ENCODE measurements at places on chromosomes 4 and X. TPM values are rescaled to one million over a fixed set of nuclear protein-coding genes. Genes with fewer than 3 reads are reported as not detected.

DNA sequence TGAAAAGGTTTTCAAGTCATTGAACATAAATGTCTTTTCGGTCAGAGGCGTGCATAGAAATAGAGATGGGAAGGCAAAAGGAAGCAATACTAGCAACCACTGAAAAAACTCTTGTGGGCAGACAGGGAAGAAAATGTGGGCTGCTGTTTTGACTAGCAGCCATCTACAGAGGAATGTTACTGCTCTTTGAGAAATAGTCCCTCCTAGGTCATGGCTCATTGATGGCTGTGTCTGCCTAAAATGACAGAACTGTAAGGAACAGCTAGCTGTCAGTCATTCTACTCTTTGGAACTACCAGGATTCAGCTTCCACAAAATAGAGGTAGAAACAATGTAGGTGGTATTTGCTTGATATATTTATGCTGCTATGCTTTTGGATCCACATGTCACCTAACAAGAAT, 26.9 kb upstream of the TMPRSS11B start:
- peaks cover 38% of the 10 kb centered on the region for H3K4me1 ChIP-seq
- peak overlapping the region; percentile 28 for H3K27ac ChIP-seq
- H3K4me3 ChIP-seq: peak overlapping the region; percentile 89
- DNase-seq: no peak
- no peaks in the 10 kb centered on the region for H3K36me3 ChIP-seq
- H3K27me3 ChIP-seq: peaks cover 1% of the 10 kb centered on the region

Gene SSX4B
- not detected for total RNA-seq

DNA sequence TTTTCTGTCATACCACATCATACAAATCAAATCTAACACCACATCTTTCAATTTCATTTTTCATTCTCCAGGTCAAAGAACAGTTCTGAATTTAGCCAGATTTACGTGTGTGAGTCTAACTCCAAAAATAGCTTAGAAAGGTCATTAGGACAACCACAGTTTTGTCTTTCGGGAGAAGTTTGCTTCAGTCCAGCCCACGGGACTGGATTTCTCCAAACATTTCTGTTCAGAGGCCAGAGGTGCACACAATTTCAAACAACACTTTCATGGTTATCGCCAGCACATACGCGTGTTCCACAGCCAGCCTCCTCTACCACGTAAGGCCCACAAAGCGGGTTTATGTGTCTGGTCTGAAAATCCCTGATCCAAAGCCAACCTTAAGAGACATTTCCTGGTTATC, 65.9 kb downstream of the VEGFC start:
- peaks cover 56% of the 10 kb centered on the region for H3K36me3 ChIP-seq
- peak overlapping the region; percentile 88 for H3K27ac ChIP-seq
- H3K4me1 ChIP-seq: peaks cover 79% of the 10 kb centered on the region
- H3K4me3 ChIP-seq: peak overlapping the region; percentile 66
- no peak for DNase-seq

DNA sequence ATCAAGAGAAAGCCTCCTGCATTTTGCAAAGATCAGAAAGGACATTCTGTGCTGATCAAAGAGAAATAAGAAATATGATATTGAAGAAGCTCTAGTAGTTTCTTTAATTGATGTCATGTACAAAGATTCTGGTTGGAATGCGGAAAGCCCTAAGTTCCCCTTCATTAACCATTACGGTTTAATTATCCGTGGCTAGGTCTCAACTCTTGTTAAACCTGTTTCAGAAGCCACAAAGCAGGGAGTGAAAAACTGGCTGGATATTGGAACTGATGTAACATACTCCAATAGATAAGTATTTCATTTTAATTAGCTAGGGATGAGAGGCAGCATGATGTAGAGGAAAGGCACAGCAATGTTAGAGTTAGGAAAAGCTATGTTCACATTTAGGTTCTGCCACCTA, 55.7 kb downstream of the SPANXN3 start:
- H3K27ac ChIP-seq: no peak overlapping the region
- H3K36me3 ChIP-seq: no peaks in the 10 kb centered on the region
- DNase-seq: no peak
- no peaks in the 10 kb centered on the region for H3K4me1 ChIP-seq

GRCh38 chrX:154793084-154793795, 12.0 kb downstream of the MPP1 start:
- H3K4me3 ChIP-seq: no peak overlapping the region
- peaks cover 17% of the 10 kb centered on the region for H3K4me1 ChIP-seq
- H3K27me3 ChIP-seq: peaks cover 2% of the 10 kb centered on the region
- H3K36me3 ChIP-seq: no peaks in the 10 kb centered on the region

DNA sequence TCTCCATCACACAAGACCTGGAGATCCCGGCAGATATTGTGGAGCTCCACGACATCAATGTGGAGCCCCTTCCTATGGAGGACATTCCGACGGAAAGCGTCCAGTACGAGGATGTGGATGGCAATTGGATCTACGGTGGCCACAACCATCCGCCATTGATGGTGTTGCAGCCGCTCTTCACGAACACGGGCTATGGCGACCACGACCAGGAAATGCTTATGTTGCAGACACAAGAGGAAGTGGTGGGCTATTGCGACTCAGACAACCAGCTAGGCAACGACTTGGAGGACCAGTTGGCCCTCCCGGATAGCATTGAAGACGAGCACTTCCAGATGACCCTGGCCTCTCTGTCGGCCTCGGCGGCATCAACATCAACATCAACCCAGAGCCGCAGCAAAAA, 717 bp downstream of the YY2 start:
- no peaks in the 10 kb centered on the region for H3K27me3 ChIP-seq
- H3K27ac ChIP-seq: no peak overlapping the region
- DNase-seq: no peak
- H3K36me3 ChIP-seq: peaks cover 13% of the 10 kb centered on the region
- no peaks in the 10 kb centered on the region for H3K4me1 ChIP-seq

DNA sequence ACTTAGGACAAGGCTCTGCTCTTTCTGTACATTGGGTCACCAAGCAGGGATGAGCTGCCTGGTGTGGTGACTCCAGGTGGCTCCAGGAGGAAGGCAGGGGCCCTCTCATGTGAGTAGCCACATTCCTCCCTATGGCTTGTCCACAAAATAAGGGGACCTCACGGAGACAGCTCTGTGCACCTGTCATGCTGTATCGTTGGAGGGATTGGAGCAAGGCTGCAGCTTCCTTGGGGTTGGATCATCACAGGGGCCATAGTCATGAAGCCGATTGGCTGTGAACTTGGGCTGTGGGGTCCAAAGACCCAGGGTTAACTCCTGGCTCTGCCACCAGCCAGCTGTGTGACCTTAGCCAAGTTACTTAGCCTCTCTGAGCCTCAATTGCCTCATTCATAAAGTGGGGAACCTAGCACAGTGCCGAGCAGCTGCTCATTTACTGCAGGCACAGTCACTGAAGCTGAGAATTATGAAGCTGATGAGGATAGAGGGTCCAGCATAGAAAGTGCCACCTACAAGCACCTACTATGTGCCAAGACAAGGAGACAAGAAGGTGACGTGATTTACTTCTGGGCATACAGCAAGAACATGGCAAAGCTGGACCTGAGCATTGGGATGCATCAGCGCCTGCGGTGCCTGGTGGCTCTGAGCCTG, 11.8 kb upstream of the KIAA0232 start:
- peaks cover 39% of the 10 kb centered on the region for H3K27me3 ChIP-seq
- no peaks in the 10 kb centered on the region for H3K36me3 ChIP-seq
- no peak overlapping the region for H3K4me3 ChIP-seq
- no peak overlapping the region for H3K27ac ChIP-seq
- H3K4me1 ChIP-seq: peaks cover 28% of the 10 kb centered on the region

Gene MMRN1
- not detected for total RNA-seq

- H3K27me3 ChIP-seq: peaks cover 2% of the 10 kb centered on the region
- H3K36me3 ChIP-seq: no peaks in the 10 kb centered on the region
- peaks cover 44% of the 10 kb centered on the region for H3K4me1 ChIP-seq
Observed at GRCh38 chrX:97401154-97401553, 517.4 kb downstream of the RPA4 start.

DNA sequence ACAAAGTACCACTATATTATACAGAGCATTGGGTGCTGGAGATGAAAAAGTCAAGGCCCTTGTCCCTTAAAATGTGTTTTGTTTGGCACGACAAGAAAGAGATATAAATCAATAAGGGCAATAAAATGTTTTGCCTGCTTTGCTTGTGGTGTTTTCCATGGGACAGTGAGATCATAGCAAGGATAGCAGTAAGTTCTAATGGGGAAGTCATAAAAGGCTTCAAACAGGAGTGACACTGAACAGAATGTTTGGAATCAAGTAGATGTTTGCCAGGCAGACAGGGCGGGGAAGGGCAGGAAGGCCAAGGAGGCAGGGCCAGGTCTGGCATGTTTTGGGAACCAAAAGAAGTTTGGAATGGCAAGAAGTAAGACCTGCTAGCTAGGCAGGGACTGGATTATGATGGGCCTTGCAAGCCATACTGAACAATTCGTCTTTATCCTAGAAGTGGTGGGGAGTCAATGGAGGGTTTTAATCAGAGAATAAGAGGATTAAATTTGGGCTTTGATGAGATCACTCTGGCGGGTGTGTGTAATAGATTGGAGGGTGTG, 16.4 kb downstream of the FGF2 start:
- DNase-seq: no peak
- H3K27me3 ChIP-seq: peaks cover 12% of the 10 kb centered on the region
- peaks cover 84% of the 10 kb centered on the region for H3K36me3 ChIP-seq
- peaks cover 94% of the 10 kb centered on the region for H3K4me1 ChIP-seq
- H3K4me3 ChIP-seq: peak overlapping the region; percentile 23

Gene FDCSP
- not detected for total RNA-seq

Gene NSG1
- total RNA-seq: not detected

DNA sequence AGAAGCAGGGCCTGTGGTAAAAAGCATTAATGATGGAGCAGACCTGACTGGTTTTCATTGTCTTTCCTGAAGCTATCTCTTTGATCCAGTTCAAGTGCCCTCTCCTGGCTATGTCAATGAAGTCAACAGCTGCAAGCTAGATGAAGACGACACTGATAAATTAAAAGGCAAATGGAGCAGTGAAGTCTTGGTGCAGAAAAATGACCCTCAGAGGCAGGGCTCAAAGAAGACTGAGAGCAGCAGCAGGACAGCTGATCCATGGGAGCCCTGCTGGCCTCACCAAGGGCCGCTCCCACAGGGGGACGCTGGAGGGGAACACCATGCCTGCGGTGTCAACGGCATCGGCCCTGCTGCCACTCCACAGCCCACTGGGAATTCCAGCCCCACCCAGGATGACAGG, 96.2 kb downstream of the RELL1 start:
- no peaks in the 10 kb centered on the region for H3K36me3 ChIP-seq
- no peak overlapping the region for H3K4me3 ChIP-seq
- no peaks in the 10 kb centered on the region for H3K4me1 ChIP-seq

Gene NLGN3
- total RNA-seq: 0.39 TPM

GRCh38 chrX:13759152-13759718, 24.7 kb downstream of the OFD1 start:
- H3K4me3 ChIP-seq: no peak overlapping the region
- DNase-seq: no peak
- H3K27me3 ChIP-seq: no peaks in the 10 kb centered on the region
- H3K36me3 ChIP-seq: no peaks in the 10 kb centered on the region
- no peak overlapping the region for H3K27ac ChIP-seq

Gene ZNF732
- total RNA-seq: not detected

DNA sequence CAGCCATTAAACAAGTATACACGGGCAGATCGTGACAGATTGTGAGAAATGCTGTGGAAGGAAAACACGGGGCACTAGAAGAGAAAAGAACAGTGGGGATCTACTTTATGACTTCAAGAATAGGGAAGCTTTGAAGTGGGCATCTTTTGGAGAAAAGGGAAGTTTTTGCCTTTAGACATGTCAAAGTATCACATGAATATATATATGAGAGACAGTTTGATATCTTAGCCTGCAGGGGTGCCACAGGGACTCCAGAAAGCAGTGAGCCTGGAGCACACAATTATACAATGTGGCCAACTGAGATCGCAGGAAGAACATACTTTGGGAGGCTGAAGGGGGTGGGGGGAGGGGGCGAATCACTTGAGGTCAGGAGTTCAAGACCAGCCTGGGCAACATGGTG, 35.7 kb downstream of the RELL1 start:
- no peak for DNase-seq
- peaks cover 43% of the 10 kb centered on the region for H3K4me1 ChIP-seq
- peaks cover 21% of the 10 kb centered on the region for H3K36me3 ChIP-seq
- no peak overlapping the region for H3K4me3 ChIP-seq
- H3K27me3 ChIP-seq: no peaks in the 10 kb centered on the region

GRCh38 chrX:1925053-1925481, 310.2 kb downstream of the ASMT start:
- H3K4me1 ChIP-seq: 0 out of 2 replicates have a peak, but pooled peaks cover 6% of the 10 kb centered on the region
- no peaks in the 10 kb centered on the region for H3K36me3 ChIP-seq
- DNase-seq: no peak
- no peak overlapping the region for H3K27ac ChIP-seq

Measured in HFFc6 (cell line).